ENCODE measurements at places on chromosomes 3 and 15. TPM values are rescaled to one million over a fixed set of nuclear protein-coding genes. Genes with fewer than 3 reads are reported as not detected.

DNA sequence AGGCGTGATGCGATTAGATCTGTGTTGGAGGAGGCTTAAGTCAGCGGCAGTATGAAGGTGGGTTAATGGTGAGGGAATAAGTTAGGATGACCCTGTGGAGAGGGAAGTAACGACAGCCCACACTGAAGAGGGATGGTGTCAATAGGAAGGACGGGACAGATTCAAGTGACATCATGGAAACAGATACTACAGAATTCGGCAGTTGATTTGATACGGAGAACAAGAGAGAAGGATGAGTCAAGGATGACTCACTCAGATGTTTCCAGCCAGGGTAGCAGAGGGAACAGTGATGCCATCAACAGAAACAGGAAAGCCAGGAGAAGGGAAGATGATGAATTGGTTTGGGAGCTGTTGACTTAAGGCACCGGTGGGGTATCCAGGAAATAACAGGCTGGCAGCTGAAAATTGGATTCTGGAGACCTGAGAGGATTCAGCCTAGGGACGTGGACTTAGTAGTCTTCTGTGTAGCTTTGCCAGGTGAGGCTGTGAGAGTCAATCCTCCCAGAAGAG is 38.0 kb downstream of the SHC4 start:
- no peak for DNase-seq

The RASL12 gene
- polyA plus RNA-seq, result 14.1 TPM

DNA sequence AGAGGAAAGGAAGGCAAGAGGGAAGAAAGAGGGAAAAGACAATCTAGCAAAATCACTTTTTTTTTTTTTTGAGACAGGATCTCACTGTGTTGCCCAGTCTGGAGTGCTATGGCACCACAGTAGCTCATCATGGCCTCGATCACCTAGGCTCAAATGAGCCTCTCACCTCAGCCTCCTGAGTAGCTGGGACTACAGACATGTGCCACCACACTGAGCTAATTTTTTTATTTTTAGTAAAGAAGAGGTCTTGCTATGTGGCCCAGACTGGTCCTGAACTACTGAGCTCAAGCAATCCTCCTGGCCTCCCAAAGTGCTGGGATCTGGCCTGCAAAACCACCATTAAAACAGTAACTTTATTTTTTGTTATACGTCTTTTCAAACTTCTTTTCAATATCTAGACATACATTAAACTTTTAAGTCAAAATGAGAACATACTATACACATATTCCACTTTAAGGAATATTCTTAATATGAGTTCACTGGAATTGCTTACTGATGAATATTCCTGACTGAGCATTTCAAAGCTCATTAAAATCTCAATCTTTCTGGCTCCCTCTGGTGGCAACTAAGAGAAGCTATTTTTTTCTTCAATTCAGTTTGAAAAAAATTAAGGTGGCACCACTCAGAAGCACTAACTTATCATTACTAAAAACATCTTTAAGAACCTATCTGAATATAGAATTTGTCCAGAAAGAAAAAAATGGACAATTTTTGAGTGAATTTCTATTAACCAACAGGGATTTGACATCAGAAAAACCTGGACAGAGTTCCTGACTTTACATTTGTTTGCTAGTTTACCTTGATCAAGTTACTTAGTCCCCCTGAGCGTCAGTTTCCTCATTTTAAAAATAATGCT is 40.9 kb downstream of the UACA start:
- peak; percentile 44 for DNase-seq

DNA sequence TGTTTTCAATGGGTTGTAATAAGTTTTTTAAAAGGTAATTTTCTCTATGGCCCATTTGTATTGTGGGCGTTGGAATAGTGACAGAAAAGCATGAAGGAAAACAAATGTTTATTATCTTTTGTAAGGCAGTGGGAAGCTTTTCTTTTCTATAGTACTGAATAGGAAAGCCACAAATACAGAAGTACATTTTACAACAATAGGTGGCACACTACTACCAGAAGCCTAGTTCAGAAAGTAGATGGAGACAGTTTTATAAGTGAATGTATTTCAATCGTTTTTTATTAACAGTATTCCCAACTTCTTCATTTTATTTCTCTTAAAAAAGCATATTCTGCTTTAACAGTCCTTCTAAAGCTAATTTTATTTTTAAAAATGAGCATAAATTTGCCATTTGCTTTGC is 296.7 kb downstream of the PTPRG start:
- no peak for DNase-seq

DNA sequence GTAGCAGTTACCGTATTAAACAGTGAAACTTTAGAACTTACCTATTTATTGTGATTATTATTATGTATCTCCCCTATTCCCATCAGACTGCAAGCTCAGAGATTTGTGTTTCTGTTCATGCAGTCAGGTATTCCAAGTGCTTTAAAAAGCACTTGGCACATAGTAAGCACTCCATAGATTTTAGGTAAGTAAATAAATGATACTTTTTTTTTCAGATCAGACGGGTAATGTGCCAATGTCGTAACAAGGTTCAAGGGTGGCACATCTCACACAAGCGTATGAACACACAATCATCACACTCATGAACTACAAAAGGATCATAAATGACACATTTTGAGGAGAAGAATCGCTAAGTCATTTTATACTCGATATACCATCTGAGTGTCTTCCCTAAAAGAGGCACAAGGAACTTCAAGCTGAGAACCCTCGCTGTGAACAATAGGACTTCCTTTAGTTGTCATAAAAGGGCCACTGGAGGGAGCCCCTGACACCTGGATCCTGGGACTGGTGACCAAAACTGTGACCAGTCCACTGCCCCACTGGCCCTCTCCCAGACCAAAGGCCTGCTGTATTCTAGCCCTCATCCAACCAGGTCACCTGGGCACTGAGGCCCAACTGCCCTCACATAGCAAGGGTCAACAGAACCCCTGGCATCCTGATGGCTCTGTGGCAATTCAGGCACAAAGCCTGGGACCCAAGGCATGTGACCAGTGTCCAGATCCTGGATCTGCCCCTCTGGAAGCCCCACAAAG is 32.1 kb downstream of the KIF9 start:
- DNase-seq, result no peak

GRCh38 chr15:42914728-42915497 is 5.7 kb downstream of the TTBK2 start:
- no peak for DNase-seq

- no peak for DNase-seq
Observed at GRCh38 chr15:90114451-90114901, 12.2 kb upstream of the IDH2 start.
